ENCODE measurements at places on chromosomes 13 and 19. TPM values are rescaled to one million over a fixed set of nuclear protein-coding genes. Genes with fewer than 3 reads are reported as not detected.

Gene PRTN3
- total RNA-seq, result not detected

Gene ZNF99
- total RNA-seq, result not detected

Gene KLK15
- total RNA-seq, result not detected

Gene OR7D2
- total RNA-seq, result not detected

Gene SCN1B
- 0.54 TPM for total RNA-seq

DNA sequence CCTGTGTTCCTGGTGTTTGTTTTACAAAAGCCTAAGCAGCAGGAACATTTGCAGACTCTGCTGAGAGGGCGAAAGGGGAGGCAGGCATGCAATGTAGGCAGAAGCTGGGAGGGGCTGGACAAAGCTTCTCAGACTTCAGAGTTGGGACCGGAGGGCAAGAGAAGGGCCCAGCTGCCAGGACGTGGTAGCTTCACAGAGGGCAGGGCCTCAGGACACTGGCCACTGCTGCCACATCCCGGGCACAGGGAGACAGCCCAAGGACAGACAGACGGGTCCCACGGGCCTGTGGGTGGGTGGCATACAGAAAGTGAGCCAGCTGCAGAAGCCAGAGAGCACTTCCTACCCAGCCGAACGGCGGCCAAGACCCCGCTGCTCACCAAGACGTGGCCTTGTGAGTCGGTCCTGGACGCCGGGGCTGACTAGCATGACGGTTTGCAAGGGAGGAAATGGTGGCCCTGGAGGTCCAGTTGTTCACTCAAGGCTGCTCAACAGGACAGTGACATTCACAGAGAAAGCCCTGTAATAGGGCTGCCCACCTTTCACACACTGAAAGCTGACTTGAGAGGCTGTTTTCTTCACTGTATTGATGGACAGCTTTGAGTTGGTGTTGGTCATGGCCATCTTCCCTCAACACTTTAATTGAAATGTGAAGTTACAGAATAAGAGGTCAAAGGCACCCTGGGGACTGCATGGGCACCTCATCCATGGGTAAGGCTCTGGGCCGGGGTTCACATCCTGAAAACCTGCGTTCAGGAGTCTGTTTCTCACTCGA is 23.7 kb upstream of the TFDP1 start:
- DNase-seq, result no peak

- no peak for DNase-seq
Observed at GRCh38 chr19:18501832-18502231, 20.0 kb downstream of the ELL start.

DNA sequence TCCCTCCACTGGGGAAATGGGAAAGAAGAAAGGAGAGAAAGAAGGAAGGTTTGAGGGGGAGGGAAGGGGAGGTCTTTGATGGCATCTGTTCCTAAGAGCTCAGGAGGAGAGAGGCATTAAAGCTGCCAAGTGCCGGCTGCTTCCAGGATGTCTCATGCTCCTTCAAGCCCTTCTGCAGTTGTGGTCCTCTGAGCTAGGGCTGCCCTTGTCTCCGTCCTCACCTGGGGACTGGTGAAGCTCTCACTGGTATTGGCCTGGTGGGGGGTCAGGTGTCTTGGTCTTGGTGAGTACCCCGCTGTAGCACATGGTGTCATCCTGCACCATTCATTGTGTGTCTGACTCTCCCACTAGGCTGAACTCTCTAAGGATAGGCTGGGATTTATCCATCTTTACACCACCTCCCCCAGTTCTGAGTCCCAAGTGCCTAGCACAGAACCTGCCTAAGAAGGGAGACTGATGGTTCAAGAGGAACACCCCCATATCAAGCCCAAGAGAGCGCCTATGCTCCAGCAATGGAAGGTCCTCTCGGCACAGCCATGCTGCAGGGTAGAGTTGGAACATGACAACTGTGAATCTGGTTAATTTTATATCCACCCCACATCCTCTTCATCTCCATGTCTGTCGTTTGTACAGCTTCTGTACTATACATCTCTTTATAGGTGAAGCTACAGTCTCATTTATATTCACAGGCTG is 83.7 kb downstream of the AKAP11 start:
- no peak for DNase-seq

DNA sequence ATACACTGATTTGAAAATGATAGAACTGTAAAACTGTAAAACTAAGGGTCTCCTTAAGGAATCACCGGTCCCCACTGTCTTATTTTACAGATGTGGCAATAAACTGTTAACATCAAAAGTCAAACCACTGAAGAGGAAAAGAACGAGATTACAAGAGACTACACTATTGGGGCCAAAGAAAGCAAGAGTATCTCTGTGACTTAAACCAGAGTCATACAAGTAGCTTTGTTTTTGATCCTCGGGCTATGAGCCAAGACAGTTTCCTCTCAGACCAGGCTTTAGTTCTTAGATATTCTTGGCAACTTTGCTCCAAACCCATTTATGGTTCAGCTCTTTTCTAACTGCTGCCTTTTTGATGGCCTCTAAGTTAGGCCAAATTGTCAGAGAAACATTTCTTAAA is 113.8 kb downstream of the TBC1D4 start:
- DNase-seq, result no peak

DNA sequence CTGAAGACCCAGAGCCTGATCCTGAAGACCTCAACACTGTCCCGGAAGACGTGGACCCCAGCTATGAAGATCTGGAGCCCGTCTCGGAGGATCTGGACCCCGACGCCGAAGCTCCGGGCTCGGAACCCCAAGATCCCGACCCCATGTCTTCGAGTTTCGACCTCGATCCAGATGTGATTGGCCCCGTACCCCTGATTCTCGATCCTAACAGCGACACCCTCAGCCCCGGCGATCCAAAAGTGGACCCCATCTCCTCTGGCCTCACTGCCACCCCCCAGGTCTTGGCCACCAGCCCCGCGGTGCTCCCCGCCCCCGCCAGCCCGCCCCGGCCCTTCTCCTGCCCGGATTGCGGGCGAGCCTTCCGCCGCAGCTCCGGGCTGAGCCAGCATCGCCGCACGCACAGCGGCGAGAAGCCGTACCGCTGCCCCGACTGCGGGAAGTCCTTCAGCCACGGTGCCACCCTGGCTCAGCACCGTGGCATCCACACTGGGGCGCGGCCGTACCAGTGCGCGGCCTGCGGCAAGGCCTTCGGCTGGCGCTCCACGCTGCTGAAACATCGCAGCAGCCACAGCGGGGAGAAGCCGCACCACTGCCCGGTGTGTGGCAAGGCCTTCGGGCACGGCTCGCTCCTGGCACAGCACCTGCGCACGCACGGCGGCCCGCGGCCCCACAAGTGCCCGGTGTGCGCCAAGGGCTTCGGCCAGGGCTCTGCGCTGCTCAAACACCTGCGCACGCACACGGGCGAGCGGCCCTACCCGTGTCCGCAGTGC is 2.9 kb upstream of the MCOLN1 start:
- DNase-seq, result no peak

DNA sequence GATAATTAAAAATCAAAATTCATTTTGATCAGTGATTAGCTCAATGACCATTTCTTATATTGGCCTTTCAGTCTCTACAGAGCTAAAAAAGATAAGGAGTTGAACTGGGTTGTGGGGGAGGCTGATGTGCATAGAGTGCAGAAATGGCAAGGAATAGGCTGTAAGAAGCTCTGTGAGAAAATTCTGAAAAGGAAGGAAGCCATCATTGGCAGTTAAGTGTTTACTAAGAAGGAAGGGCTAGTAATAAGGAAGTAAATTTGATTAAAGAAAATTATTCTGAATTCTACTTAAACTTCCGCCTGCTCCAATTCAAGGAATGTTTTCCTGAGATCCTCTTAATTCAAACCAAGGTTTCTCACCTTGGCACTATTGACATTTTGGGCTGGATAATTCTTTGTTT is 187.5 kb downstream of the MZT1 start:
- DNase-seq, result no peak

GRCh38 chr19:19775891-19776205 is 42.9 kb upstream of the ZNF14 start:
- peak; percentile 52 for DNase-seq

- DNase-seq, result no peak
Observed at GRCh38 chr13:63209330-63210017, 1793.8 kb upstream of the PCDH20 start.

DNA sequence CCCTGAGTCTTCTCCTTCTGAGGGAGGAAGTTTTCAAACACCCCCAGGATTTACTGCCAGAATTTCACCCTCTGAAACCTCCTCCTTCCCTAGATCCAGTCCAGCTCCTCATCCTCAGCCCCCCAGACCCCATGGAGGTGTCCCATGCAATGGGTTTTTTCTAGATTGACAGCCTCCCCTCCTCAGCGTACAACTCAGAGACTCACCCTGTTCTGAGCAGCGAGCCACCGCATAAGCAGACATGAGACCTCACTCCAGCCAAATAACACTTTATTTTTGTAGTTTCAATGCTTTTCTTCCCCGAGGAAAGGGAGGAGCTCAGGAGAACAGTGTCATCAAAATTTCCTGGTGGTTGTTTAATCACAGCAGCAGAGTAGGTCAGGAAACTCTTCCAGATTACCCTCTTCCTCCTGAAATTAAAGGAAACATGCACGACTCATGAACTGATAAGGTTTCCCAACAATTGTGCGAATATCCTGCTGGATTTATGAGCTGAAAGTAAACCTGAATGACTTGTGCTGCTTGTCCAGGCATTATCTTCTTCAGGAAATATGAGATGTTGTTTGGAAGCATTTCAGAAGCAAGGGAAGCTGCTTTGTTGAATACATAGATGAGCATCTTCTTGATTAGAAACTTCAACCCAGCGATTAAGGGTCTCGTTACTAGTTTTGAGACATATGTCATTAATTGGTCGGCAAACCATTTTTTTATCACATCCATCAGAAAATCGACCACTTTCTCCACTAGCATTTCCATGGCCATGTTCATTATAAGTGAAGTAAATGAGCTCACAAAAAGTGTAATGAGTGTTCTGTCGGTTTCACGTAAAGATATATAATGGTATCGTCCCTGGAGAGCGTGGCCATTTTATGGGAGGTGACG is 36.2 kb downstream of the ERICH4 start:
- no peak for DNase-seq

DNA sequence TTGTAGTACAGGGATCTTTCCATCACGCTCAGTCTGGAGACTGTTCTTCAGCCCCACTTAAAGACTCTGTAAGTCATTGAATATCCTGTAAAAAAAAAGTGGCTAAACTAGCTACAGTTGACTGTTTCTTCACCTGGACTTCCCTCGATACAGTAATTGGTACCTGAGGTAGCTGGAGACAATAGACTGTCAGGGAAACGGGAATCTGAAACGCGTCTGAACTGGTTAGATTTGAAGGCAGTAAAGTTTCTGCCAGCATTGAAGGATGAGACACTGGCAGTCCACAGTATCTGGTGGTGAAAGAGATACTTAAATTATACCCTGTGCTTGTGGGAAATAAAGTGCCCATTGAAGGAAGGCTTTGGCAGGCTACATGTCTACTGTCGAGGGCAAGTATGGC is 550.5 kb downstream of the IRS2 start:
- DNase-seq, result no peak

DNA sequence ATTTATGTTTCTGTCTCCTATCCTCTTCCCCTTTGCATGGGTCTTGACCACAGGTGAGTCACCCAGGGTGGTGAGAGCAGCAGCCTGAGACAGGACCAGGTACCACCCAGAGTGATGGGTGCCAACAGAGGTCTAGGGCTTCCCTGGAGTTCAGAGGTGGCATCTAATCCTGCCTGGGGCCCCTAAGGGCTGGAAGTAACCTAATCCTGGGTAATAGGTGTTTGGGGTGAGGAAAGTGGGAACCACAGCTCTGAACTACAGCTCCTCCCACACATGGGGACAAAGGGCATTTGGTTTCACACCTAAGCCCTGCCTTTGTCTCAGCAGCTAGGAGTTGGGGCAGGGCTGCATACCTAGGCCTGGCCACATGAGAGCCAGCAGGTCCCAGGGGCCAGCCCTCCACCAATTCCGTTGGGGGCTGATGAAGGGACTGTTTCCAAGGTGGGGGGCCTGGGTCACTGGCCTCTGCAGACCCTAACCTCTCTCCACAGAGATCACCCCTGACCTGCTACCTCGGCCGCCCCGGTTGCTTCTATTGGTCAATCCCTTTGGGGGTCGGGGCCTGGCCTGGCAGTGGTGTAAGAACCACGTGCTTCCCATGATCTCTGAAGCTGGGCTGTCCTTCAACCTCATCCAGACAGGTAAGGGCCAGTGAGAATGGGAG is 8.0 kb downstream of the SPHK2 start:
- no peak for DNase-seq

DNA sequence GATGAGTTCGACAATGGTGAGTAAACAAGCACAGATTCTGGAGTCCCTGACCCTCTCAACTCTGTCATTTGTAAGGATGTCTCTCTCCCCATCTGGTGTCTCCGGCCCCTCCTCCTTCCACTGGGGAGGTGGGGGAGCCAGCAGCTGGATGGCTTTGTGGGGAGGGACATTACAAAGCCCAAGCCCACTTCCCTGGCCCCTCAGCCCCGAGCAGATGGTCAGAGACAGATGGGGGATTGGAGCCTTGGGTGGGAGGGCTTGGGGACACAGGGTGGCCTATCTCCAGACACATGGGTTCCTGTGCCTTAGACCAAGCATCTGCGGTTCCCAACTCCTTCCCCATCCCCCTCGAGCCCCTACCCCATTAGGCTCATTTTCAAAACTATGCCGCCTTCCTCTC is 2.5 kb downstream of the TIMM50 start:
- no peak for DNase-seq

DNA sequence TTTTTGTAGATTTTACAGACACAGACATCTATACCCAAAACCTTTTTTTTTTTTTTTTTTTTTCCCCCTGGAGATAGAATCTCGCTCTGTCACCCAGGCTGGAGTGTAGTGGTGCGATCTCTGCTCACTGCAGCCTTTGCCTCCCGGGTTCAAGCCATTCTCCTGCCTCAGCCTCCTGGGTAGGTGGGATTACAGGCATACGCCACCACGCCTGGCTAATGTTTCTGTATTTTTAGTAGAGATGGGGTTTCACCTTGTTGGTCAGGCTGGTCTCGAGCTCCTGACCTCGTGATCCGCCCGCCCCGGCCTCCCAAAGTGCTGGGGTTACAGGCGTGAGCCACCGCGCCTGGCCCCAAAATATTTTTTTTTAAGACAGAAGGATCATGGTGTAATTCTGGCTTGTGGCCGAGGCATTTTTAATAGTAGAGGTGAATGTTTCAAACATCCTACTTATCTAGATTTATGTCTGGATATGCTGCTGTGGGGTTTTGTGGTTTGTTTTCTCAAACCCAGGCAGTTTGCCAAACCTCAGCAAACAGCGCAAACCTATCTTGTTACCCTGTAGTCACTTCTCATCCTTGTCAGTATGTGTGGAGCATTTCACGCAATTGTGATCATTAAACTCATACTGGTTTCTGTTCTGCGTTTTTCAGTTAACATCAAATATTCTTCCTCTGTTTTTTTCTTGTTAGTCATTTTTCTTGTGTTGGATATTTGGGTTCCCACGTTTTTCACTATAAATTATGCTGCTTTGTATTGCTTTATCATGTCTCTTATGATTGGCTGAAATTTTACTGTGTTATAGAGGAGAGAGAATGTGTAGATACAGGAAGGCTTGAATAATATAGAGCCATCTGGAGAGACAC is 36.2 kb upstream of the GARRE1 start:
- no peak for DNase-seq

- DNase-seq, result no peak
Observed at GRCh38 chr13:103515410-103515809, 449.2 kb upstream of the SLC10A2 start.

- DNase-seq, result peak; percentile 51
Observed at GRCh38 chr13:51451134-51451466, 1.7 kb downstream of the INTS6 start.

GRCh38 chr19:5827891-5828660 is 11.4 kb downstream of the FUT6 start:
- DNase-seq, result no peak

GRCh38 chr13:23668562-23668961 is 98.3 kb downstream of the TNFRSF19 start:
- DNase-seq, result no peak

Data from Karpas-422 (cell line).